ENCODE measurements at places on chromosomes 13 and 19.

DNA sequence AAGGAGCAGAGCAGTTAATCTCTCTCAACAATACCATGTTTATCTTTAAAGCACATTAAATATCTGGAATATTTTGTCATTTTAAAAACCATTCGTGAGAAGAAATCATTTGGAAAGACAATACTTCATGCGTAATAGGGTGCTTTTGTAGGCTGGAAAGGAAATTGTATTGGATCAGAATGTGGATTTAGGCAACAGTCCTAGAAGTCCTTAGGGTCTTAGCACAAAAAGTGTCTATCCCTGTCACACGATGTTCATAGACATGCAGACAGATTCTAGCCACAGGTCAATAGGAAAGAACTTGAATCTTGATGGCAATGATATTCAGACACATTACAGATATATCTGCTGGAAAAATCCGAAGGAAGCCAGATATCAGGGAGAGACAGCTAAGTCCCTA is 156.0 kb downstream of the KCTD12 start:
- no peak for DNase-seq

- peak; percentile 34 for DNase-seq
These were observed 44.0 kb downstream of the ZNF823 start for GRCh38 chr19:11694533-11695439.

DNA sequence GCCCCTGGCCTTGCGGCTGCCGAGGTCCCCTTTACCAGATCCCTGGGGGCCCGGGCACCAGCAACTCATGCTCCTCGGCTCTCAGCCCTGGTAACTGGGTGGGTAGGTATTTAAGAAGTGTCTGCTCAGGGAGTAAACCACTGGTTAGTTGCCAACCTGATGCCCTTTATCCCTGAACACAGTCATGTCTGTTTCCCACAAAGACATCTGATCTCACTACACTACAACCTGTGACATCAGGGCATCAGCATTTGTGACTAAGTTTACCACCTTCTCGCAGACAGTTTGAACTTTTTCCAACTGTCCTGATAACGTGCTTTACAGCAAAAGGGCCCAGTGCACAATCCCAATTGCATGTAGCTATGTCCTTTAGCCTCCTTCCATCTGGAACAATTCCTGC is 22.0 kb downstream of the GGACT start:
- no peak for DNase-seq

DNA sequence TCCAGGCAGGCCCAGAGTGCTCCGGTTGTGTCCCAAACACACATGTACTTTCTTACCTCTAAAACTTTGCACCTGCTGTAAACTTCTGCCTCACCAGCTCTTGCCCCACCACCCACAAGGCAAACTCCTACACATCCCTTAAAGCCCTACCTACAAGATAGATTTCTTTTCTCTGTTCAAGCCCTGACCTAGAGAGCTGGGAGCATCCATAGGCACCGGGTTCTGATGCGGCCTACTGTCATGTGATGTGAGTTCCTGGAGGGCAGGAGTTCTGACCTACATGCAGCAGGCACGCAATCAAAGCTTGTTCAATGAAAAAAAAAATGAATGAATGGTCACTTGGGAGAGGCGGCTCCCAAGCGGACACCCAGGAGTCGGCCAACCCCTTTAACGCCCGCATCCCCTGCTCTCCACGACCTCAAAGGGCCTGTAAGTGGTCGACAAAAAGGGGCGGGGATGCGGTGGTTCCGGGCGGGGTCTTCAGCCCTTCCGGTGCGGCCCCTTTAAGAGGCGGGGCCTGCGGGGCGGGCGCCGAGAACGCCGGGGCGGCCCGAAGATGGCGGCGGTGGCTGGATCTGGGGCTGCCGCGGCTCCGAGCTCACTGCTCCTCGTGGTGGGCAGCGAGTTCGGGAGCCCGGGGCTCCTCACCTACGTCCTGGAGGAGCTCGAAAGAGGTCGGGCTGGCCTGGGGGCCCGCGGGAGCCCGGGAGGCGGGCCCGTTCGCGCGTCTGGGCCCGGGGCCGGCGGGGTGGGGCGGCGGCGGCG is at the start of gene MAP1S:
Gene MAP1S, plus strand, starts transcription at position 534 of the 765 bp plus-strand sequence. Its CDS starts 23 bp downstream, at position 557.
- DNase-seq: peak; percentile 49

- no peak for DNase-seq
These were observed 13.6 kb upstream of the USP29 start for GRCh38 chr19:57105976-57106721.

- DNase-seq: no peak
These were observed 11.1 kb downstream of the ZC3H13 start for GRCh38 chr13:46041419-46041839.

All from activated T-helper 1 cell treated with anti-CD3 and anti-CD28 coated beads, Interleukin-2, amount 50 U/mL, for 16 hours (primary cell).